ENCODE measurements at places on chromosomes 7 and 10. TPM values are rescaled to one million over a fixed set of nuclear protein-coding genes. Genes with fewer than 3 reads are reported as not detected.
A peak's percentile ranks its signal among the peaks of the same experiment; 100 is the strongest.

- no peak for DNase-seq
Measured at GRCh38 chr10:94617389-94617944, 66.1 kb upstream of the CYP2C18 start.

- peak; percentile 87 for DNase-seq
Measured at GRCh38 chr7:77866786-77867536, 68.4 kb downstream of the PHTF2 start.

GRCh38 chr10:100569687-100570481 lies 34.1 kb downstream of the HIF1AN start:
- no peak for DNase-seq

GRCh38 chr7:81209059-81209458 lies 290.2 kb upstream of the SEMA3C start:
- peak; percentile 8 for DNase-seq

GRCh38 chr7:5589819-5590595 lies 166.4 kb upstream of the TNRC18 start:
- no peak for DNase-seq

- DNase-seq: no peak
Measured at GRCh38 chr10:13514296-13514695, 14.5 kb downstream of the BEND7 start.

- peak; percentile 63 for DNase-seq
Measured at GRCh38 chr7:140342727-140343514, 55.4 kb downstream of the SLC37A3 start.

DNA sequence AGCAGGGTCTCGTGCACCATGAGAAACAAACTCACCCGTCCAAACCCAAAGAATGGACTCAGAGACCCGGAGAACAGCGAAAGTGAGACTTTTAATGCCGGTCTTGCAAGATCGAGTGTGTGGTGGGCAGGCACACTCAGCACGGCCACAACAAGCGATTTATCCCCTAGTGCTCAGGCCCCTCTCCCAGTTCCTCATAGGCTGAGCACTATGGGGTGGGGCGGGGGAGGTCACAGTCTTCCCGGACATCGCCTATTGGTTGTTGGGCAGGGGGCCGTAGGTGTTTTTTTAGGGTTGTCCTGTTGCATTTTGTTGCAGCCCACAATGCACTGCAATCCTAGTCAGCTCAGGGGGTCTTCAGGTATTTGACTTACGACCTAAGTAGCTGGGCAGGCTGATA lies 608.3 kb upstream of the FOXK1 start:
- no peak for DNase-seq

DNA sequence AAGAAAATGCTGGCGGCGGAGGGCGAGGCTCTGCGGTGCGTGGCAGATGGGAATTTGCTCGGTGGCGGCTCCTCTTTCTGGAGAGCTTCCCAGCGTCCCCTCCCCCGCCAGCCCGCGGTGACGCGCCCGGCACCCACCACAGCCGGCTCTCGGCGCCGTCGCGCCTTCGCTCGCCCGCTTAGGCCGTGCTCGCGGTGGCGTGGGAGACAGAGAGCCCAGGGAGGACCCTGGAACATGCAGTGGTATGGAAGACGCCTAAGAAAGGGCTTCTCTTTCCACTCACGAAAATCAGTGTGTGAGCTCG lies 576 bp upstream of the CSGALNACT2 start:
- DNase-seq: peak; percentile 46

DNA sequence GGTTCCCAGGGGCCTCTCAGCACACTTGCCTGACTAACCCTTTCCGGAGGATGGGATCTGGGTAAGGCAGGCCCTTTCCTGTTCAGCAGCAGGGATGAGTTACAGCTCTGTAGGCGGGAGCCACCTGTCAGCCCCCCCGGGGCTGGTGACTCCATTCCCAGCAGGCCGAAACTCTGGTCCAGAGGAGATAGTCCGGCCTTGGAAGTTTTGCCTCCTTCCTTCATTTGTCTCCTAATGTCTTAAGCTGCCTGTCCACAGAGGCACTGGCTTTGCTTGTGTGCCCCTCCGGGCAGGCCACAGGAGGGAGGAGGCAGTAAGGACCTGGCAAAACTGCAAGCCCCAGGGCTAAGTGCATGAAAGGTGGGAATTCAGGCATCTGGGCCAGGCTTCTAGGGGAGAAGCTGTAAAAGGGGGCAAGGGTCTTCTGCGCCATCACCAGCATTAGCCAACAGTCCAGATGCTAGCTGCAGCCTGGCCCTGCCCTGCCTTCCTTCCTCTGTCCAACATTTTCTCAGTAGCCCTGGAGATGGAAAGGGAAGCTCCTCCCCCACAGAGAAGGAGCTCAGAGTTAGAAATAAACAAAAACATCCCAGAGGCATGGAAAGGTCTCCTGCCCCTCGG lies 1.2 kb downstream of the ADIRF start:
- DNase-seq: peak; percentile 57

GRCh38 chr7:7765422-7765821 lies 47.0 kb upstream of the RPA3 start:
- DNase-seq: no peak

DNA sequence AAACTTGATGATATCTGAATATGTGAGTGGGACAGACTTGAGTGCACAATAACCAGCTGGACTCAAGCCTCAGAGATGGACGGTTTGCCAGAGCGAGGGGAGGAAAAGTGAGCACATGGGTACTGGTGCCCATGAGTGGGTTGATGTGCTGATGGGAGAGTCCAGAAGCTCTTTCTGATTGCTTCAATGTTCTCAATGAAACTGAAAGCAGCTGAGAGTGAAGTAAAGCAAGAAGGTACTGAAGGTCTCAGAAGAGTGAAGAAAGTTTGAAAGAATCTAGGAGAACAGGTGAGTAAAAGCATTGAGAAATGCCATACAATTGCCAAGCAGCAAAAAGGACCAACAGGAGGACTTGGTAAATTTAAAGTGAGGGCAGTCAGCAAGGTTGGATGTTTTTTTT lies 28.6 kb downstream of the CTTNBP2 start:
- DNase-seq: no peak

DNA sequence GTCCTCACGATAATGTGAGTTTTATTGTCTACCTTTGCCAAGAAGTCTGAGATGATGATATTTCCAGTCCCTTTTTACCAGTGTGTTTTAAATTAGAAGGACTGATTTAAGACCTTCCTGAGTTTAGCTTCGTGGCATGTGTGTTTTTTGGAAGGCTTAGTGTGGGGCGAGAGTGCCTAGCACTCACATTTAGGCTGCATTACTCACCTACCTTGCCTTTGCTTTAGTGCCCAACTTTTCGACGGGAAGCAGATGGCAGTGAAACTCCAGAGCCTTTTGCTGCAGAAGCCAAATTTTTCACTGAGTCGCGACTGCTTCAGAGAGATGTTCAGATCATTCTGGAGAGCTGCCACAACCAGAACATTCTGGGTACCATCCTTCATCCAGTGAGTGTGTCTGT lies 50.9 kb downstream of the SND1 start:
- DNase-seq: no peak

- peak; percentile 94 for DNase-seq
Measured at GRCh38 chr10:35058134-35058533, 32.0 kb downstream of the CUL2 start.

DNA sequence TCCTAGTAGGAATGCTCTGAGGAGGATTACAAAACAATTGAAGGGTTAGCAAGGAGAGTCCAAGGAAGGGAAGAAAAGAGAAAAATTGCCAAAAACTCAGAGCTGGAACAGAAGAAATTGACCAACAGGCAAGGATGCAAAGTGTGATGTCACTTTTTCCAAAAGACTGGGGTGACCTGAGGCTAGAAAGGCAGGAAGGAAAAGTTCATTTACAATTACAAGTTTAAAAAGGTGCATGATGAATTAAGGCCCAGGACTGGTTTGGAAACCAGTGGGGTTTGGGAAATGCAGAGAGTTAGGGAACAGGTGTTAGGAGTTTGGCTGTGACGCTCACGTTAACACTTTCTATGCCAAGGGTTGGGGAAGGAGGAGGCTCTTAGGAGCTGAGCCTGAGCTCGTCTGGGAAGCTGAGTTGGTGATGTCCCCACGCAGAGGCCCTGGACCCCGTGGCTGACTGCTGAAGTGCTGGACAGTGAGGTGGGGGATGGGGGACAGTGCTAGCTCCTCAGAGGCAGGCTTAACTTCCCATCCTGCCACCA lies 92.6 kb upstream of the PODXL start:
- DNase-seq: no peak

- DNase-seq: no peak
Measured at GRCh38 chr7:42208572-42208971, 28.4 kb downstream of the GLI3 start.

DNA sequence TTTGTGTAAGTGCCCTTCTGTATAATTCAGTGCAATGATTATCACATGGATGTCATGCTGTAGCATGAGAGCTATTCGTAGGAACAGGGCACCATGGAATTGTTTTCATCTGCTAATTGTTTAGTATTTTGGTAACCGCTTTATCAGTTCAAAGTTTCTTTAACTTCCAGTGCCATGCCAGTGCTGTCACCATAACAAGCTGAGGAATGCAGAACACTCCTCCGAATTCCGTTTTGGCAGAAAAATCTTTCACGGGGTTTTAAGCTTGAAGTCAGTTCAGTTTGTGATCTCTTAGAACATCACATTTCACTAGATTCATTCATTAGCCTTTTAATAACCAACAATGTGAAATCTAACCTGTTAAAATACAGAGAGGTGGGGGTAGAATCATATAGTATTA lies 117.2 kb upstream of the SEMA3C start:
- DNase-seq: no peak

- no peak for DNase-seq
Measured at GRCh38 chr7:1923409-1924257, 253.6 kb downstream of the ELFN1 start.

DNA sequence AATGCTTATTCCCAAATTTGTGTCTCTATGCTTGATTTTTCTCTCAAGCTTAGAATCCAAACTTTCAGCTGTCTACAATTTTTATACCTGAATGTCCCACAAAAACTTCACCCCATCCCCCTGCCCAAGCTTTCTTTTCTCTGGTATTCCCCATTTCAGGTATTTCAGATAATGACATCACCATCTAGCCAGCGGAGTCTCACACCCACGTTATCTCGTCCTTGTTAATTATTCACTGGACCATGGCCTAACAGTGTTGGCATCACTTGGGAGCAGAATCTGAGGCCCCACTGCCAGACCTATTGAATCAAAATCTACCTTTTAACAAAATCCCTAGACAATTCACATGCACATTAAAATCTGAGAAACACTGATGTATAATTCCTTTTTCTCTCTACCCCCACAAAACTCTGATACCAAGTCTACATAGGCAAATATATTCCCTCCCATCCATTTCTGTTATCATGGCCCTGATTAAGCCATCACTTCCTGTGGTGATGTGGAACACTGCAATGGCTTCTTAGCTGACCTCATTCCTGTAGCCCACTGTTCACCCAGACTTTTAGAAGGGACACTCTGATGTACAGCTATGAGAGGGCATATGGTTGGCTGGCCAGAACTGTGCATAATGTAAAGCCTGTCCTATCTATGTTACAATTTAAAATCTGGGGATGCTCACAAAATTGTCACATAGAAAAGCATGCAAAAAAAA lies 31.4 kb downstream of the ZNF438 start:
- DNase-seq: no peak

GRCh38 chr7:104931181-104931781 lies 82.7 kb upstream of the KMT2E start:
- no peak for DNase-seq

GRCh38 chr7:156929789-156930539 lies 19.5 kb upstream of the NOM1 start:
- DNase-seq: no peak

DNA sequence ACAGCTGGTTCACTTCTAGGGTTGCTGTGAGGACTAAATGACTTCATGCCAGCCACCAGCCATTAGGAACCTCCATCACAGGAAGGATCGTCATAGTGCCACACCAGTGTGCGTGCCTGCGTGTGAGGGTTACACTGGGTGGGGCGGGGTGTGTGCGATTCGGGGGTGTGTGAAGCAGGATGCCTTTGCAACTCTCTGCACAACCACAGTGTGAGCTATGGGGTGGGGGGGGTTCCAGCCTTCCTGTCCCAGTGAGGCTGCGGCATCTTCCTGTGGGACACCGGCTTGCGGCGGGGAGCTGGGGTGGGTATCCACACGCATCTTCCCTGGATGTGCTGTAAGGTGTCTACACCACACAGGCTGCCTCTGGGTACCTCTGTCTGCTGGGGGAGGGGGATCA lies 6.9 kb upstream of the ELFN1 start:
- DNase-seq: no peak

- DNase-seq: no peak
Measured at GRCh38 chr7:42720991-42721796, 190.7 kb downstream of the C7orf25 start.

DNA sequence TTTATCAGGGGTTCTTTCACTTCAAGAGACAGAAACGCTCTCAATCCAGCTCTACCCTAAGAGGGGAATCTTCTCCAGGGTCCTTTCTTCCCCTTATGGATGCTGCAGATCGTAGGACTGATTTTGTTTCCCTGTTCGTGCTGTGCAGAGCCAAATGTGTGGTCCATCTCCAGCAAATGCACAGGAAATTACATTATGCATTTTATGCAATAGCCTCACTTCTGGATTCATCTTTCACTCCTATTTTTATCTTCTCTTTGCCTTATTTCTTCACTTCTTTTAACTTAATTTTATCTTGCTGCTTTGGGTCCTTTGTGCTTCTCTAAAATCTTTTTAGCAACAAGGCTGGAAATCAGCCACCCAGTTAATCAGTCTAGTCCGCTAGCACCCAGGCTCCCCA lies 184.5 kb upstream of the INHBA start:
- DNase-seq: no peak

- DNase-seq: no peak
Measured at GRCh38 chr10:943334-944033, 12.0 kb upstream of the LARP4B start.

DNA sequence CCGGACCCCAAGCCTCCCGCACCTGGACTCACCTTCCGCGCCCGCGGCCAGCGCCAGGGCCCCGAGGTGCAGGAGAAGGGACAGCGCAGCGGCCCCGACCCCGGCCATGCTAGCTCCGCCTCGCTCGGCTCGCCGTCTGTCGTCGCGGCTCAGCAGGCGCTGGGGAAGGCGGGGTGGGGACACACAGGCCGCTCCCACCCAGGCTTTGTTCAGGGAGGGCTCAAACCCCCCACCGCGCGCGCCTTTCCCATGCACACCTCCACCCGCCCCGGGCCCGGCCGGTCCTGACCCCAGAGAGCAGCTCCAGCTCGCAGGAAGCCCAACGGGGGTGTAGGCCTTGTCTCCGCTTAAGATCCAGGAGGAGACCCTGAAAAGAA lies at the start of gene KCP:
Gene KCP, minus strand, starts transcription at position 141 of the 377 bp plus-strand sequence. Its CDS starts 33 bp downstream, at position 108.
- DNase-seq: no peak

The ITIH5 gene
- under 0.01 TPM for total RNA-seq

The ASAH2B gene
- 5.0 TPM for total RNA-seq

The FAS gene
- total RNA-seq: 53.8 TPM

The ASAH2 gene
- 0.18 TPM for total RNA-seq

The WEE2 gene
- not detected for total RNA-seq

The A1CF gene
- total RNA-seq: not detected

The CAV2 gene
- 217 TPM for total RNA-seq

The CTAGE6 gene
- total RNA-seq: 0.18 TPM

The MAP3K8 gene
- 3.9 TPM for total RNA-seq

The ADCY1 gene
- total RNA-seq: 0.18 TPM

The EGR2 gene
- total RNA-seq: 0.56 TPM

The RAB19 gene
- total RNA-seq: not detected

The SYT15B gene
- 0.56 TPM for total RNA-seq

The HOXA3 gene
- 0.90 TPM for total RNA-seq

All from IMR-90 (cell line).